ENCODE measurements at places on chromosomes 16 and 17. TPM values are rescaled to one million over a fixed set of nuclear protein-coding genes. Genes with fewer than 3 reads are reported as not detected.

AIPL1 gene
- polyA plus RNA-seq = not detected

CLCN7 gene
- polyA plus RNA-seq = 31.7 TPM

TBC1D3 gene
- polyA plus RNA-seq = 0.15 TPM

SCARF1 gene
- polyA plus RNA-seq = not detected

CCDC78 gene
- 0.78 TPM for polyA plus RNA-seq

ARHGDIA gene
- polyA plus RNA-seq = 310 TPM

PIPOX gene
- polyA plus RNA-seq = not detected

SPN gene
- polyA plus RNA-seq = 0.14 TPM

Data from GM23248 (cell line).